ENCODE measurements at places on chromosomes 7 and 10.

DNA sequence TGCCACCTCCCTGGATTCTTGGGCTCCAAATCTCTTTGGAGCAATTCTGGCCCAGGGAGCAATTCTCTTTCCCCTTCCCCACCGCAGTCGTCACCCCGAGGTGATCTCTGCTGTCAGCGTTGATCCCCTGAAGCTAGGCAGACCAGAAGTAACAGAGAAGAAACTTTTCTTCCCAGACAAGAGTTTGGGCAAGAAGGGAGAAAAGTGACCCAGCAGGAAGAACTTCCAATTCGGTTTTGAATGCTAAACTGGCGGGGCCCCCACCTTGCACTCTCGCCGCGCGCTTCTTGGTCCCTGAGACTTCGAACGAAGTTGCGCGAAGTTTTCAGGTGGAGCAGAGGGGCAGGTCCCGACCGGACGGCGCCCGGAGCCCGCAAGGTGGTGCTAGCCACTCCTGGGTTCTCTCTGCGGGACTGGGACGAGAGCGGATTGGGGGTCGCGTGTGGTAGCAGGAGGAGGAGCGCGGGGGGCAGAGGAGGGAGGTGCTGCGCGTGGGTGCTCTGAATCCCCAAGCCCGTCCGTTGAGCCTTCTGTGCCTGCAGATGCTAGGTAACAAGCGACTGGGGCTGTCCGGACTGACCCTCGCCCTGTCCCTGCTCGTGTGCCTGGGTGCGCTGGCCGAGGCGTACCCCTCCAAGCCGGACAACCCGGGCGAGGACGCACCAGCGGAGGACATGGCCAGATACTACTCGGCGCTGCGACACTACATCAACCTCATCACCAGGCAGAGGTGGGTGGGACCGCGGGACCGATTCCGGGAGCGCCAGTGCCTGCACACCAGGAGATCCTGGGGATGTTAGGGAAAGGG, 913 bp downstream of the NPY start:
- DNase-seq, result no peak

DNA sequence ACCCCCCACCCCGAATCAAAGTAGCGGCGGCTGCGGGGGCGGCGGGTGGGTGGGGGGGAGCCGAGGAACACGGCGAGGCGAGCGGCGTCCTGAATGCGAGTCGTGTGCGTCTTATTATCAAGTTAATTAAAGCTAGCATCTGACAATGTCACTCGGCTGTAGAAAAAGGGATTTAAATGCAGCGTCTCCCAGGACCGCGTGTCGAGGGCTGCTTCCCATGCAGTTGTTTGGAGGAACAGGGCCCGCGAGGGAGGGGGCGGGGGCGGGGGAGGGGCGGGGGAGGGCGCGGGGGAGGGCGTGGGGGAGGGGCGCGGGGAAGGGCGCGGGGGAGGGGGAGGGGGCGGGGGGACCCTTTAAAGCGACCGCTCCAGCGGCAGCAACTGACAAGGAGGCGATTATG, 2.7 kb upstream of the UNCX start:
- no peak for DNase-seq

DNA sequence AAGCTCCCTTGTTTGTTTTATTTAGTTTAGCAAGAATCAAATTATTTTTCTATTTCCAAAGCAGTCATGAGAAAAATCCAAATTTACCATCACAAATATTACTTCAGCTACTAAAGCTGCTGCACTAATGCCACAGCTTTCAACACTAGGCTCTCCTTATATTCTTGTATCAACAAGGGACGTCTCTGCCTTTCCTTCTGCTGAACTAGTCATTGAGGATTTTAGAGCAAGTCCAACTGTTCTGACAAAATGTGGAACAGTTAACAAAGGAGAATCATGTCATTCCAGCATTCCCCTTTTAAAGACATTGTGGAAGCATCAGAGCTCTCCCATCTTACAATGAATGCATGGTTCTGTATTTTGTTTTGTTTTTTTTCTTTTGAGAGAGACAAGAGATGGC, 28.6 kb downstream of the FAM13C start:
- peak; percentile 46 for DNase-seq

DNA sequence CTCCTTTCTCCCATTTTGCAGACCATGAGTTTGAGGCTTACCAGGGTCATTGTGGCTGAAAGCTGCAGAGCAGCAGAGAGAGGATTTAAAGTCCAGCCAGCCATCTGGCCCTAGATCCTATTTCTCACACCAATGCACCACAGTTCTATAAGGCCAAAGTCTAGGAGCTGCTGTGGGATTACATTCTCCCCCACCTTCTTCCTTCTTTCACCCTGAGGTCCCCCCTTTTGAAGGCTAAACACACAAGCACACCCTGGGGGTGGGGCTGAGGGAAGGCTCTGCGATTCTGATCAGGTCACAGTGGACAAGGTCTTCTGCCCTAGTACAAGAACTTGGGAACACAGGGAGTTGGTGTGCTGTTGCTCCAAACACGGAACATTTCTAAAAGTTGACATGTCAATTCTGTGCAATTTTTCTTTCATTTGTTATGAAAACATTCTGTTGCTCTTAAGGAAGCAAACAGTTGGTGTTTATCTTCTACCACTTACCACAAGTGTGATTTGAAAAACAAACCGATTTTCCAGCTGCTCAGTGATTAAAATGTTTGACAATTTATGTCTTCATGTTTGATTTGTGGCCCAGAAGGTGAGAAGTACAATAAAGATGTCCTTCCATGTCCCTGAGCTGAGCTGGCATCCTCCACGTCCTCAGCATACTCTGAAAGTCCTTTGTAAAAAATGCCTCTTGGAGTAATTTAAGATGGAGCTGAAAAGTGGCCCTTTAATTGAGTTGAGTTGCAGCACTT, 271.6 kb upstream of the PPP2R2D start:
- DNase-seq, result no peak

DNA sequence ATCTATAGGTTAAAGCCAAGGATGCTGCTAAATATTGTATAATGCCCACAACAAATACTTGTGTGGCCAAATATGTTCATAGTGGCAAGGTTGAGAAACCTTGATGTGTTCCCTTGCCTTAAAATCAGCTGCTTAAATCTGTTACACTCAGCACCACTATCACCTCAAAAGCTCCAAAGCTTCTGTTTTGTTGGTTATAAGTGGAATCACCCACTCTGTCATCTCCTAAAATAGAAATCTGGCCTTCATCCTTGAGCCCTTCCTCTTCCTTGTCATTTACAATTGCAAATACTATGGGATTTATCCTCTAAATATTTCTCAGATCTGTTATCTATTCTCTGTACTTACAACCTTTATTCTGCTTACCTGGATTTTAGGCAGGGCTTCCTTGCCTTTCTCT, 61.4 kb downstream of the CPED1 start:
- DNase-seq, result no peak

GRCh38 chr10:122473116-122473515, 11.8 kb downstream of the HTRA1 start:
- no peak for DNase-seq

GRCh38 chr7:107684947-107685463, 24.4 kb downstream of the SLC26A4 start:
- DNase-seq, result no peak

- no peak for DNase-seq
These were observed 74.8 kb downstream of the FAM185A start for GRCh38 chr7:102823390-102824119.
